NCI-H1092 (cell line): ENCODE measurements at places on chromosomes 6 and 20.

DNA sequence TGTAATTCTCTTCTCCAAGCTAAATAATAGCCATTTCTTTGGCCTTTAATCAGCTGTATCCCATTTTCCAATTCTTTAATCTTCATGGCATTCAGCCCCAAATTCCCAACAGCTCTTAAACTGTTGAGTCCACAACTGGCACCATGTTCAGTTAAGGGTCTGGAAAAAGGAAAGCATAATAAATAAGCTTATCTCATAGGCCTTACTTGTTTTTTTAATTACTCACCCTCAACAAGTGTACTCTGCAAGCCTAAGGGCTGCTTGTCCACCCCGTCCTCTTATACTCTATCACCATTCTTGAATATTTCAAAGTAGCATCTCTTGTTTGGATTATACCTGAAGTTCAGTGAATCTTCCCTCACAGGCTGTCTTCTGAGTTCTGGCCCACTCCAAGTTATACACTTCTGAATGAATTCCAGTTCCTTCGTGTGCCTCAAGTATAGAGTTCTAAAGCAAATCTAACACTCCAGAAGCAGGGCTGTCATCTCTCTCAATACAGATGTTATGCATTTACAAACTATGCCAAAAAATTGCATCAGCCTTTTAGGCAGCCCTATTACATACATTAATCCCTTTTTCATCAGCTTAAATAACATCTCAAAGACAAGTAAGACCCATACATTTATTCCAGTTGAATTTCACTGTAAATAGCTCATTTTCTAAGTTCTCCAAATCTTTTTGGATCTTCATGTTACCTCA is 98.7 kb downstream of the COL21A1 start:
- no peak for DNase-seq

GRCh38 chr6:134258849-134259306 is 59.0 kb downstream of the SGK1 start:
- DNase-seq = no peak

DNA sequence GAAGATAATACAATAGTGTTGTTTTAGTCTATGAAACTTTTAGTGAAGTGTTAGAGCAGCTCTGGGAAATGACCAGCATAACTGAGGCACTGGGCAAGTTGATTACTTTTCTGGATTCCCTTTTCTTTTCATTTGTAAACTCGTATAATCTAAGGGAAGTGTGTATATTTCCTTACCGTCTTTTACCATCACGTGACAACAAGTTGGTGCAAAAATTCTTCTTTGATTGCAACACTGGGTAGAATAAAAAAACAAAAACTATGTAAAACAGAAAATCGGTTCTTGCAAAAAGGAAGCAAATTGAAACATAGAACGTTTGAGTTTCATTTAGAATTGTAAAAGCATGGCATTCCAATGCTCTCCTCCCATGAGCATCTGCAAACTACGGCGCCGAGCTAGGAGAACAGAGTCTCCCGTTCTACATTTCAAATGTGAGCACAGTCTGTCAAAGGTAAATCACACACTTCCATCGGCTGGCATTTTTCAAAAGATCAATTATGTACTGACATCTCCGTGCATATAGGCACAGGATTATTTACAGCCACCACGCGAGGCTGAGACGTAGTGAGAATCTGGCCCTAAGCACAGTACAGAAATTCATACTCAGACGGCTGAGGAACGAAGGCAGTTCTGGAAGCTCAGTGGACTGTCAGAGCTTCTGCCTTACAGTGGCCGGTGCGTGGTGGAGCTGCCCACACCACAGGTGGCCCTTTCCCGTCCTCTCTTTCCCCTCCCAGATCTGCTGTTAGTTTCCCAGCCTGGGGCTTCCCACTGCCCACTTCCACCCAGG is 314.0 kb downstream of the BMP7 start:
- DNase-seq = no peak

DNA sequence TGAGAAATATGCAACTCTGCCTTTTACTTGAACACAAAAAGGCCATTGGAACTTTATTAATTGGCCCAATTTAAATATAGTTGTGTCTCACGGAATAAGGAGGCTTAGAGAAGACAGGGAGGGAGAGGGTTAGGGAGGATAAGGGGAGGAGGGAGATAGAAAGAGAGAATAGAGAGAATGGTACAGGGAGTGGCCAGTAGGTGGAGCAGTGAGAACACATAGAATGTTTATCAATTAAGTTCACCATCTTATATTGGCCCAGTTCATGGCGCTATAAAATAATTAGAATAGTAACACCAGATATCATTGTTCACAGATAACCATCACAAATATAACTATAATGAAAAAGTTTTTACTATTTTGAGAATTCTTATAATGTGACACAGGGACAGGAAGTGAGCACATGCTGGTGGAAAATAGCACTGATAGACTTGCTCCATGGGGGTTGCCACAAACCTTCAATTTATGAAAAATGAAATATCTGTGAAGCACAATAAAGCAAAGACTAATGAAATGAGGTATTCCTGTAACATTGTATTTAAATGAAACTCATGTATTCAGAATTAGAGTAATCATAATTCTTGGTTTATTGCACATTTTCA is 374.1 kb upstream of the MANEA start:
- DNase-seq = peak; percentile 10

DNA sequence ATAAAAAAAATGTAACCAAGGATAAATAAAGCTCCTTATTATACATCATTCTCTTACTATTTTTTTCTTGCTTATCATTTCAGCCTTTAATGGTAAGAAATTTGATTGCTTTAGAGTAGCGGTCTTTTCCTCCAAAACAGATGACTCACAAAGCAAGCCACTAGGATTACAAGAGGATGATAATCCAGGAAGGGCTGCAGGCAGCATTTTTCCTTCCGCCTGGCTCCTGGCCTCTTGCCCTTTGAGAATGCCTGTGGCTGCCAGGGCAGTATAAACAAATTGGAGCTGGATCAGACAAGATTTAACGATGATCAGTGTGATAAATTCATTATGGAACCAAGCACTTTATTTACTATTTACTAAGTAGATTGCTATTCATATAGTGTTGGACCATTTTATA is 9.7 kb upstream of the FBXL4 start:
- DNase-seq = no peak

- no peak for DNase-seq
These were observed 5.1 kb downstream of the GLO1 start for GRCh38 chr6:38697846-38698245.

DNA sequence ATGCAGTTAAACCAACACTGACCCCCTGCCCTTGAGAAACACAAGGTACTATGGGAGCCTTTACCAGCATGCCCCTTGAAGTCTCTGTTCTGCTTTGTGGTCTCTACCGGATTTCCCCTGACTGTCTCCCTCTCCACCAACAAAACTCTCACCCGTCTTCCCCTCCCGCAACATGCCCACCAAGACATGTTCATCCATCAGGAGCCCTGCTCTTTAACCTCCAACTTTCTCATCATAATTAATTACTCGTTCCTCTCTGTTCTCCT is 1.1 kb downstream of the ZNF165 start:
- DNase-seq = no peak

GRCh38 chr6:4059115-4059777 is 19.7 kb downstream of the FAM217A start:
- no peak for DNase-seq

- no peak for DNase-seq
These were observed 460 bp downstream of the PLAGL1 start for GRCh38 chr6:144007478-144008119.

GRCh38 chr20:43749734-43750294 is 23.0 kb upstream of the GTSF1L start:
- DNase-seq = peak; percentile 34

DNA sequence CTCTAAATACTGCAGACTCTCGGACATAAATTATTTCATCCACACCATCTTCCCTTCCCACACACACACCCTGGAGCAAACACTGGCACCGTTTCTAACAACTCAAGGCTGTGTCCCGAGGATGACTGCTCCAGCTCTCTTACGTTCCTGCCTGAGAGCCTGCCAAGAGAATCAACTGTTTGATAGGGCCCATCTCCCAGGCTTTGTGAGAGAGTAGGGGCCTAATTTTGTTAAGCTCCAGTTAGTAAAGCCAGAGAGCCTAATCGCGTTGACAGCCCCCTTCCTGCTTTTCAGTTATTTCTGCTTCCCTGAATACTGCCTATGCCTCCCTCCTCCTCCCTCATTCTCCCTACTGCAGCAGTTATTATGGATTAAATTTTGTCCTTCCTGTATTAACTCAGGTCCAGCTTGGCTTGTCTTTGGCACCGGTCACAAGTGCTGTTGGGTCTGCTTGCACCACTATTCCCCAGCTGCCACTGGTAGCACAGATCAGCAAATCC is 118.1 kb upstream of the TMEM181 start:
- DNase-seq = peak; percentile 17

DNA sequence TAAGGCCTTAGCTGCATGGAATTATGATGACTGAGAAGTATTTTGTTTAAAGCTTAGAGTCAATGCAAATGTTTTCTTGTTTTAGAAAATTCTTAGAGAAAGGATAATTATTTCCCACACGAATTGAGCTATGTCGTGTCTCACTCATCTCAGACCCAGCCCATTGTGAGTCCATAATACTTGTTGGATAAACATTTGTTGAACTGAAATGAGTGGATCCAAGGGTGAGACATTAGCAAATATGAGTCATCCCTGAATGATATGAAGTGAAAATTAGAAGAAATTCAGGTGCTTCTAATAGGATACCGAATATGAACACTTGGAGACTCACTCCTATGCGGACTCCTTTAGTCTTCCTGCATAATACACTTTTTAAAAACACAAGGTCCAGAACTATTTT is 41.6 kb upstream of the ARMC2 start:
- DNase-seq = no peak

DNA sequence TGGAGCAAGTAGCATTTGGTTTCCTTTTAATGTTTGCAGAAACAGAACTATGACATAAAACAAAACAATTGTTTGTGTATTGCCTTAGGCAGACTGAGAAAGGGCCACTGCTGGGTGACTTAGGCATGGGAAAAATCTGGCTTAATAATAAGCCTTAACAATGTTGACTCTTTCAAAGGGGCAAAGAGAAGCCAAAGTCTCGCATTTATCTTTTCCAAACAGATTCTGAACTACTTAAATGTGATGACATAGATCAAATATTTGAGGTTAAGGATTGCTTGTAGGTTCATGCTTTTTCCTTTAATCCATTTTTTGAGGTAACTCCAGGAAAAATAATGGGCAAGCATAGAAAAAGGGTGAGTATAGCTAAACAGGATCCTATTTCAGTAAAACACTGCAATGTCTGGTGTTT is 39.6 kb downstream of the ADAT2 start:
- DNase-seq = no peak

DNA sequence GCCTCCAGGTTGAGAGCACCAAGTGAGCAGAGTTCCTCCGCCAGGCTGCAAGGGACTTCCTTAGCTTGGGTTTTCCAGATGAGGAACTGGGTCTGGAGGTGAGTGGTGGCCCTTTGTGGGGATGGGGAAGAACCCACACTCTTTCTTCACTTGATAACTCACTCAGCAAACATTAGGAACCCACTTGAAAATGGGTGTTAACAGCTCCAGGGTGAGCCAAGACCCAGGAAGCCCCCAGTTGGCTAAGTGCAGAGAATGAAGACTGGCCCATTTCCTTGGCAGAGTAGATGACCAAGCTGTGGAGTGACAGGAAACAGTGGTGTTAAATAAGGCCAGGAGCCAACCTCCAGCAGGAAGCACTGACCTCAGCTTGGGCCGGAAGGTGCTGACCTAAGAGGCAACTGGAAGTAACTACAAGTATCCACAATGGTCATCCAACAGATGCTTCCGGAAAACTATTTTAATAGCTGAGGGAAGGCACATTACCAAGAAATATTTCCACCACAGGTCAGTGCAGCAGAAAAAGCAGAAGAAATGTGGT is 22.7 kb downstream of the MRPL14 start:
- DNase-seq = no peak

DNA sequence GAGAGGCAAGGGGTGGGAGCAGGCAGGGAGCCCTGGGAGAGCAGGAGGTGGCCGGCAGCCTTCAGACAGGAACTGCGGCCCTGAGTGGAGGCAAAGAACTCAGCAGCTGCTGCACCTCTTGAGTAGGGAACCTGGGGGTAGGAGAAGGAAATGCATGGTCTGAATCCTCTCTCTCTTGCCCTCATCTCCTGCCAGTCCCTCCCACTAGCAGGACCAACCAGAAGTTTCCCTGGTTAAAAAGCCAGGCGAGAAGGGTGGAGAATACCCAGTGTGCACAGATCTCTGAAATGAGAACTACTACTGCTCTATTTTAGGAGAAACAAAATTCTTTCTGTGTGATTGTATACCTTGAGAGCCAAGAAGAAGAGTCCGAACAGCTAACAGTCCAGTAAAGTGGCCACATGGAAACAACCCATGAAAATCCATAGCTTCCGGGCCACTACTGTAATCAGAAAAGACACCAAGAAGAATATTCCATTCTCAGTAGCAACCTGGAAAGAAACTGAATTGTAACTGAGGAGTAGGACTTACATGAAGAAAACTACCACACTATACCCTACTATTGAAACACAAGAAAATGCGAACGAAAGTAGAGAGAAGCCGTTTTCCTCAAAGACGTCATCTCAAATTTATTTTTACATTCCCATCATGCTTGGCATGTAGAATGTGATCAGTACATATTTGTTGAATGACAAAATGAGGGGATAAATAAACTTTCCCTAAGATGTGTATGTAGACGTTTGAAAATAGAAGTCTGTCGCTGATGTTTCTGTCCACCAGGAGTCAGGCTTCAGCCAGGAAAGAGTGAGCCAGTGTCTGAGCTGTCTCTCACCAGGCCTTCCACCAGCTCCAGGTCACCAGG is 25.6 kb downstream of the WRNIP1 start:
- DNase-seq = no peak

GRCh38 chr6:127954082-127954481 is 53.2 kb upstream of the THEMIS start:
- no peak for DNase-seq

DNA sequence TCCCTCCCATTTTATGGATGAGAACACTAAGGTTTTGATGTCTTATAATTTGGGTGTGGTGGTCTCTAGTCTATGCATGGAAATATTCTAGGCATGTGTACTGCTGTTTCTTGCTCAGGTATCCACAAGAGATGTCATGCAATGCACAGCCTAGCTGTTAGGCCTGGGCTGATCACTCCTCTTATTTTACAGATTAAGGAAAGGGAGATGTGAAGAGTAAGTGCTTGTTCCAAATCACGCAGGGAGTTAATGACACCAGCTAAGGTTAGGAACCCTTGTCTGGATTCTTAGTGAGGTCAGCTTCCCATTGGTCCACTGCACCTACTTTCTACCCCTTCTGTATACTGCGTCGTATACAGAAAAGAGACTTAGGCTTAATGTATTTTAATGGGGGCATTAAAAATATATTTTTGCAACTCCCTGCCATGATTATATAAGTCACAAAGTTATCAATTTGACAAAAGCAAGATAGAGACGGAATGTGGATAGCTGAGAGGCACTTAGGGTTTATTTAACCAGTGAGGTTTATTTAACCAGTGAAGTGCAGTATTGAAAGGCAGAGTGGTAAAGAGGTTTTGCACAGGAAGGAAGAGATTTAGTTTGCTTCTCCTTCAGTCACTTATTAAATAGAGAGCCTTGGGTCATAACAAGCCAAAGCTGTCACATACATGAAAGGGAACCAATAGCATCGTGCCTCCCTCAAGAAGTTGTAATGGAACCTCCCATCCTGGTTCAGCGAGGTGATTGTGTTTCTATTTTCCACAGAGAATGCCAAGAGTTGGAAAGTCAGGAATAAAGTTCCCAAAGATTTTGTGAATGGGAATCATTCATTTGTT is 95.0 kb upstream of the FAM184A start:
- DNase-seq = no peak

GRCh38 chr20:44526129-44526528 is 4.3 kb upstream of the SERINC3 start:
- no peak for DNase-seq

GRCh38 chr6:35972471-35973367 is 51.7 kb downstream of the SLC26A8 start:
- DNase-seq = no peak
